ENCODE measurements at places on chromosomes 1 and 21.

DNA sequence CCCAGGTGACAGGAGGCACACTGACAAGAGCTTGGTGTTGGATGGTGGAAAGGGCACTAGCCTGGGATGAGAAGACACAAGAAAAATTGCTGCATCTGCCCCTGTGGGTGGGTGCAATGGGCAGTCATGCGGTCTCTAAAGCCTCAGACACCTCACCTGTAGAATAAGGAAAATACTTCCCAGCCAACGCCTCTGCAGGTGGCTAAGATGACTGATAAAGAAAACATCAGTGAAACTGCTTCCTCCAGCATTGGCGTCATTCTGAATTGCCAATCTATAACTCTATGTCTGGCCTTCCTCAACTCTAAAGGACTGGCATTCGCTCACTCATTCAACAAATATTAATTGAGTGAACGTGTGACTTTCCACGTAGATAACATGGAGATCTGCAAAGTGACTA, 100.4 kb upstream of the F3 start:
- DNase-seq, result no peak

GRCh38 chr1:39573097-39573465, 3.5 kb downstream of the PABPC4 start:
- no peak for DNase-seq

DNA sequence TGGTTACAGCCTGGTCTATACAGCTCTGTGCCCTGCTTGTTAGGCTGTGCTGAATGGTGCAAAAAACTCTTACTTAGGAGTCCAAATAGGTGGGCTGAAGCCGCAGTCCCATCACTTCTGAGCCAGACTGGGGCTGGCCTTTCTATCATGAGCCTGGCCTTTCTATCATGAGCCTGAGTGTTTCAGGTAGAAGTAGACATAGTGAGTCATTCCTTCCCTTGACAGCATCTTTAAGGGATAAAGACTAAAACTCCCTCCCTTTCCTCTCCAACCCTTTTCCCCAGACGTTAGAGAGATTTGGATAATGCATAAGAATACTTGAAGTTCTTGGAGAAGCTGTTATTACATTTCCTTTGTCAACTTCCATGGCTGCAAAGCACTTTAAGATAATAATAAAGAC, 46.5 kb upstream of the PARP1 start:
- no peak for DNase-seq

DNA sequence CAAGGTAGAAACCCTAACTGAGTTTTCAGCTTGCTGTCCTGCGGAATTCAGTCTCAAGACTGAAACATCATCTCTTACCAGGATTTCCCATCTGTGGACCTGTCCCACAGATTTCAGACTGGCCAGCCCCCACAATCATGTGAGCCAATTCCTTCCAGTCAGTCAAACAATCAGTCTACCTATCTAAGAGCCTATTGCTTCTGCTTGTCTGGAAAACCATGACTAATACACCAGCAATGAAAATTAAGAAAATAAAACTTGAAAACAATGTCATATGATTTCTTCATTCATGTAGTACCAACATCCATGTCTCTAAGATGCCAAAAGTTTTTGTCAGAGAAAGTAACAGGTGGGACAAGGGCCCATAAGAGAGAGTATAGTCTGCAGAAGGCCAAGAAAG, 57.6 kb upstream of the CRB1 start:
- no peak for DNase-seq

GRCh38 chr1:153612755-153613331, at the start of gene S100A16:
S100A16 (minus strand) TSS chr1:153613137; CDS start chr1:153608151, 4,986 bp downstream.
- no peak for DNase-seq

DNA sequence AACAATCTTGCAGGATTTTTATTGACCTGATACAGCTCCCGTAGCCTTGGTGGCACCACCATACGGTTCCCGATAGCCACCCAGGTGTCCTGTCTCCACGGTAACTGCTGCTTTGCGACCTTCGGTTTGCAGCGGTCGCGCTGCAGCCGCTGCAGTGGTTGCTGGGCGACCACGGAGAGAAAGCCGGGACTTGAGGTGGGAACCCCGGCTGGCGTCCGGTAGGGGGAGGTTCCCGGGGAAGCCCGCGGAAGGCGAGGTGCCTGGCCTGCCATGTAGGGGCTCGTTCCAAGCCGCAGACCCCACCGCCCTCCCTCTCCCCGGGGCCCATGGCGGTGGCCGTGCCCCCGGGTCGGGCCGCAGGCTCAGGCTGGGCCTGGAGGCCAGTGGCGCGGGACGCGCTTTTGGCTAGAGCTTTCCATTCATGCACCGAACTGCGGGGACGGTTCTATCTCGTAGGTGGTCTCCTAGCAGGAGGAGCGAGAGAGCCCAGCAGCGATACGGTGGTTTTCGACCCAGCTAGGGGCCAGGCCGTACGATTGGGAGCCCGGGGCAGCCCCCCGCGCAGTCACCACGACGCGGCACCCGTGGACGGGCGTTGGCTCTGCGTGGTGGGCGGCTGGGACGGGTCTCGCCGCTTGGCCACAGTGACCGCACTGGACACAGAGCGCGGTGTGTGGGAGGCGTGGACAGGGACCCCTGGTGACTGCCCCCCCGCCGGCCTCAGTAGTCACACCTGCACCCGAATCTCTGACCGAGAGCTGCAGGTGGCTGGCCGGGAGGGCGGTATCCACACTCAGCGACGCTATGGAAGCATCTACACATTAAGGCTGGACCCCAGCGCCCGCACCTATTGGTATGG, at the start of gene KLHDC9:
KLHDC9 (plus strand) TSS at position 152 of the 859 bp plus-strand sequence; CDS start at position 327, 175 bp downstream.
- DNase-seq, result peak; percentile 63

DNA sequence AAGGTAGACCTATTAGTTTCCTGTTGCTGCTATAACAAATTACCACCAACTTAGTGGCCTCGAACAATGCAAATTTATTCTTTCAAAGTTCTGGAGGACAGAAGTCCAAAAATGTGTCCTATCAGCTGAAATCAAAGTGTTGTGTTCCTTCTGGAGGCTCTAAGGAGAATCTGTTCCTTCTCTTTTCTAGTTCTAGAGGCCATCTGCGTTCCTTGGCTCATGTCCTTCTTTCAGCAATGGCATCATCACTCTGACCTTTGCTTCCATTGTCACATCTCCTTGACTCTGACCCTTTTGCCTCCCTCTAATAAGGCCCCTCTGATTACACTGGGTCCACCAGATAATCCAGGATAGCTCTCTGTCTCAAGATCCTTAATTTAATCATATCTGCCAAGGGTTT, 1.2 kb upstream of the MR1 start:
- no peak for DNase-seq

- DNase-seq, result no peak
Measured at GRCh38 chr1:182163821-182164223, 102.3 kb upstream of the ZNF648 start.

DNA sequence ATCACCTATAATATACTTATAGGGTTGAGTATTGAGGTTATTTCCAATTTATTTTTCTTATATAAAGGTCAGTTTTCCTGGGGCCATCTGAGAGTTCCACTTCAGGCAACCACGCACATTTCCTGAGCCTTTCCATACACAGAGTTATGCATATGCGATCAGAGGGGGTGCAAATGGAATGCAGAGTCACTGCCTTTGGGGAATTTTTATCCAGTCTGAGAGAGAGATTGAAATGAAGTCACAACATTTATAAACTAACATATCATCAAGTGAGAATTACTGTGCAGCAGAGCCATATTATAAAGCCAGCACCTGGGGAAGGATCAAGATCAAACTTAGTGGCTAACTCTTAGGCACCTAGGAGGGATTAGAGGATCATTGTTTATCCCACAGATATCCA, 299.9 kb upstream of the PLXNA2 start:
- no peak for DNase-seq

DNA sequence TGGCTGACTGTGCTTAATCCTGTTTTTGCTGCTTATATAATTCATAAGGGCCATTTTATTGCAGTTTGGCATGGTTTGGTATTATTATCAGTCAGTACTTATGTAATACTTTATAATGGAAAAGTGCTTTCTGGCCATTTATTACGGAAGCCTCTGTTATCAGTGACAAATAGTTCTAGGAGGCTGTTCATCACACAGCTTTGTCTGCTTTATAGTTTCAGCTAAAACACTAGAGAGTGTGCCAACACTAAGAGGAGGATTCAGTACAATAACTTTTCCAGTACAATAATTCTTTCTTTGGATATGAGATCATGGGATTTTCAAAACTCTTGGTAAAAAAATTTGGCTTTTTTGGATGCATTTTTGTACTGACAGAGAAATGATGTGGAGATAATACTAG, 102.9 kb upstream of the PTGFR start:
- no peak for DNase-seq

GRCh38 chr1:20321573-20321972, 30.9 kb downstream of the VWA5B1 start:
- DNase-seq, result no peak

DNA sequence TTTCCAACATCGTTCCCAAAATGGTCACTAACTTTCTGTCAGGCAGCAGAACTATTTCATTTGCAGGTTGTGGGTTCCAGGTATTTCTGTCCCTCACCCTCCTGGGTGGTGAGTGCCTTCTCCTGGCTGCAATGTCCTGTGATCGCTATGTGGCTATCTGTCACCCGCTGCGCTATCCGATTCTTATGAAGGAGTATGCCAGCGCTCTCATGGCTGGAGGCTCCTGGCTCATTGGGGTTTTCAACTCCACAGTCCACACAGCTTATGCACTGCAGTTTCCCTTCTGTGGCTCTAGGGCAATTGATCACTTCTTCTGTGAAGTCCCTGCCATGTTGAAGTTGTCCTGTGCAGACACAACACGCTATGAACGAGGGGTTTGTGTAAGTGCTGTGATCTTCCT, 9.3 kb downstream of the OR2AJ1 start:
- DNase-seq, result no peak

- peak; percentile 50 for DNase-seq
Measured at GRCh38 chr1:39919545-39919944, 17.8 kb upstream of the MYCL start.

DNA sequence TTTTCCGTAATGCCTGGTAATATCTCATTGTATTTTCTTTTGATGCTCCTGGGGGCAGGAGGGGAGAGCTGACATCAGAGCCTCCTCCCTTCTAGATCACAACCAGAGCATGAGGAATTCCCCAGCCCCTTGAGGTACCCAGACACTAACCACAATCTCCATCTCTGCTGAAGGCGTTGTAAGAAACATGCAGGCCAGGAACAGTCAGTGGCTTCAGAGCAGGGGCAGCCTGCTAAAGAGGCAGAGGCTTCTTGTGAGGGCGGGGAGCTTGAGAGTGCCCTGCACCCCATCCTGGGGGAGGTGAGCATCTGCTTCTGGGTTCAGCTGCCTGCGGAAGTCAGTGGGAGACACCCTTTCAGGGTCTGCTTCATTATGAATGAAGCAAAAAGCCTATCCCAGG, 19.0 kb downstream of the MAPKAPK2 start:
- DNase-seq, result peak; percentile 62

GRCh38 chr21:27649323-27649722, 682.4 kb upstream of the ADAMTS5 start:
- no peak for DNase-seq

DNA sequence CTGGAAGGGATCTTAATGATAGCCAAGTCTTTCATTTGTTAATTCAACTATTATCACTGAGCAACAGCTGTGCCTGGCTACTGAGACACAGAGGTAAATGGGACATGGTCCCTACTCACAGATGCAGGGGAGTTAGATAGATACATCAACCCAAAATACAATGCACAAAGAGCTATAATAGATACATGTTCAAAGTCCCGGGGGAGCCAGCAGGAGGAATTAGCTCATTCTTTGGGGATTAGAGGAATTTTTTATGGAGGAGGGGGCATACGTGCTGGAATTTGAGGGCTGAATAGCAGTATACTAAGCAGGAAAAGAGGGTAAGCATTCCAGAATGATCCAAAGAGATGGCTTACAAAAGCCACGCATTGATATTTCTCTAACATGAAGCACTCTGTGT, 34.6 kb downstream of the C8B start:
- no peak for DNase-seq

- peak; percentile 49 for DNase-seq
Measured at GRCh38 chr1:156767879-156768604, 707 bp downstream of the PRCC start.

DNA sequence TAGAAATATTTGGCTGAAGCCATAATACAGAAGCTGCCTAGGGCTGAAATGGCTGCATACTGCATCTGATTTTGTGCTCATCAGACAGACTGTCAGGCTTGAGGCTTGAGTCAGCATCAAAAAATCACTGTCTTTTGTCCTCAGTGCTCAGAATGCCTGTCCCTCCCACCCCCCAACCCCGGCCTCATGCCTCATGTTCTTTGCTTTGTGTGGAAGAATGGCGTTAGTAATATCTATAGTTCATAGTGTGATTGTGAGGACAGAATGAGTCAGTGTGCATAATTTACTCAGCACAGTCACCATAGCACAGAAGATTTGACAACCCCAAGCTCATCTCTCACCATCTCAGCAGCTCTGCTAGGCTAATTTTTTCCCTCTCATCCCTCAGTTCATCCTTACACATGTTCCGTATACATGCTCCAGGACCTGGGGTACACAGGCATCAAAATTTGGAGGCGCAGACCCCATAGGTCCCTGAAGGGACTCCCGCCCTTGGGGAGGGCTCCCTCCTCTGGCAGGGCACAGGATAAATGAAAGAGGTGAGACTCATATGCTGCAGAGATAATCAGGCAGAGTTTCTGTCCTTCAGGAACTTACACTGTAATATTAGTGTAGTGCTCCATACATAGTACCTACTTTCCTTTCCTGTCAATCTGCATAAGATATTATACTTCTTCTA, 159.1 kb upstream of the C8B start:
- DNase-seq, result no peak

DNA sequence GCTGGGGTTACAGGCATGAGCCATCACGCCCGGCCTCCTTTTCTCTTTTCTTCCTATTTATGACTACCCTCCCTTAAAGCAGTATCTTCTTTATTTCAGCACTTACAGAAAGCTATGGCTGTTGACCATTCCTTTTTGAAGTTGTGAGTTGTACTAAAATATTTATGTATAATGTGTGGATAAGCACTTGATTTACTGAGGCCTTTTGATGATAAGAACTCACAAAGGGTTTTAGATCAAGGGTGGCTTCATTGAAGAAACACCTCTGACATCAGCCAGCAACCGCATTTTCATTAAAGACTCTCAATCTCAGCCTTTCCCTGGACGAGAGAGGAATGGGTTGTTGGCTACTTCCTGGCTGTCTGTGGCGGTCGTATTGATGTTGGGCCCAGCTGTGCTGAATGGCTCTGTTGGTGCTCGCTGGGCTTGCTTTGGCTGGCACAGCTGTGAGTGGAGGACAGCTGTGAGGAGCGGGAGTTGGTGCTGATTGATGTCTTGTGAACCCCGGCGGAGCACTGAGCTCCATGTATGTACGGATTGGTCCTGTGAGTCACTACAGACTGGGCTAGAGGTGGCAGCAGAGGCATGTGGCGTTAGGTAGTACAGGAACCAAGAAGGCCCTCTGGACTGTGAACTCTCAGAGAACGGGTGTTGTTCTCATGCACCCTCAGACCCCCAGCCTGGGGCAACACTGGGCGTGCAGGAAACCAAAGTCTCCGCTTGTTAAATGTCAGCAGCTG, 208.8 kb downstream of the KIF26B start:
- DNase-seq, result no peak

DNA sequence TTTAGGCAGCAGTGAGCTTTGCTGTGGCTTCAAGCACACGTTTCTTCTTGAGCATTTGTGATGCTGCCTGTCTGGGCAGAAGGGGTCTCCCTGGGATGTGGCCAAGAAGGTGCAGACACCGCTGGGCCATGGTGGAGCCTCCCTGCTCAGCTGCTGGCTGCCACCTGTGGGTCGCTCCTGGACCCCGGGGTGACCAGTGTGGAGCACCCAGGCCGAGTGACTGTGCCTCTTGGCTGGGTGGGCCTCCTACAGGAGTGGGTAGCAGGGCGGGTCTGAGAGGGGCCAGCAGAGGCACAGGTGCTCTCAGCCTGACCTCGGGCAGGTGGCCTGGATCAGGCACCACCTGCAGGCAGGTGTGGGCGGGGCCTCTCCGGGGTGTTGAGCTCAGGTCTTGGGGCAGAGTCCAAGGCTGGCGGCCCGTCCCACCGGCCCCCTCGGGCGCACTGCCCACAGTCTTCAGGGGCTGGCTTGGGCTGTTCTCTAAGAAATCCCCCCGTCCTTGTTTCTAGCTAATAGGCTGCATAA, 42.0 kb upstream of the COL6A1 start:
- no peak for DNase-seq
